ENCODE measurements at places on chromosomes 6 and 20.

GRCh38 chr20:64099880-64100565, 7.3 kb downstream of the NPBWR2 start:
- DNase-seq: no peak

GRCh38 chr6:52532457-52532856, 44.4 kb downstream of the TRAM2 start:
- no peak for DNase-seq

DNA sequence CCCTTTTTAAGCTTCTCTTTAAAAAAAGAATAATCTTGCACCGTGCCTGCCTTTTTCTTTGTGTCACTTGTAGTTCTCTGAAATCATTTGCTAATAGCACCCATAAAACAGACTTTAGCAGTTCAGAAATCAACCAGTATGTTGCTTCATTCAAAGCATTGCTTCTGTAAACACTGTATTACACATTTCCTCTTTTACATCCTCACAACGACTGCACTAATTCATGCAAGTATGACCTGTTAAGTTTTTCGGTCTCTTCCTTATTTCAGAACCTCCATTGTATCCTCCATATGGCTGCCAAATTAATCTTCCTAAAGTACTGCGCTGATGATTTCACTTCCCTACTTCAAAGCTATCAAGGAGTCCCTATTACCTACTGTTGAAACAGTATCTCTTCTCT, 142.9 kb upstream of the RNF217 start:
- DNase-seq: no peak

DNA sequence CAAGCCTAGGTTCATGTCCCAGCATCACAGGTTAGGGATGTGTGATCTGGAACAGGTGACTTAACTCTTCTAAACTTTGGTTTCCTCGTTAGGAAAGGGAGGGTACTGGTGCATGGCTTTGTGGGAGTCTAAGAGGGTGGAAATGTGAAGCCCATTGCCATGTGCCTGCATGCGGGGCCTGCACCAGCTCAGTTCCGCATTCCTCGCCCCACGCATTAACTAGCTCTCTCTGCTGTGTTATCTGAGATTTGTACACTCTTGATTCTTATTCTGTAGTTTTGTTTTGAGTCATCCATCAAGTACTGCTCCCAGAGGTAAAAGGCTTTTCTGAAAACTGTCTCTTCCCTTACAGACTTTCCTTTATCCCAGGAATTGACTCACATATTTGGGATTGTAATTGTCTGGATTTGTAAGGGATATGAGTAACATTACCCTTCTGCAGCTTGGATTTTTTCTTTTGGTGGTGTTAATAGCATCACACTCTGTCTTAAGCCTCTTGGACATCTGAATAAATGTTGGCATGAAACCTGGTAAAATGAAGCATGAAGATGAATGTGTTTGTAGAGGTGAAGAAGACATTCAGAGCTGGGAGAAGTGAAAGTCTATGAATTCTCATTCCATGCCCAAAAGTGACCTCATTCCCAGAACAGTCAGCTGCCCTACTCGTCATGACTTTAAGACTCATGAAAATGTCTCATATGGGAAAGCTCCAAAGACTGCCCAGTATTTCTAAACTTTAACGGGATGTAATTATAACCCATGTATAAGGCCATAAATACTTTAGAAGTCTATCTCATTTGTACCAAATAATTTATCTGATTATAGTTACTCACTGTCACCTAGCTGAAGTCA, 357.3 kb downstream of the FOXA2 start:
- no peak for DNase-seq

DNA sequence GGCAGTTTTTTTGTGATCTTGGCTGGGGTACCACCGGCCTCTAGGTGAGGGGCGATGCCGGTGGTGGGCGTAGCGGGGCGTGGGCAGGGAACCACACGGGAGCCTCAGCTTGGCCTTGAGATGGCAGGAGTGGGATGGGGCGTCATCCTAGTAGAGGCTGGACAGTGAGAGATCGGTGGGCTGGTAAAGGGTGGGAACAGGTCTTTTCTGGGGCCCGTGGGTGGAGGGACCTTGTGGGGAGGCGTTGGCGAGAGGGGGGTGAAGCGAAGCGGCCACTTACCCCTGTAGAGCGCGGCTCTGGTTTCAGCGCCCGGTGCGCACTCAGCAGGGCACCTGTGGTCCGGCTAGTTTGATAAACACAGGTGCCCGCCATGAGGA, 12.0 kb downstream of the ITPR3 start:
- DNase-seq: no peak

DNA sequence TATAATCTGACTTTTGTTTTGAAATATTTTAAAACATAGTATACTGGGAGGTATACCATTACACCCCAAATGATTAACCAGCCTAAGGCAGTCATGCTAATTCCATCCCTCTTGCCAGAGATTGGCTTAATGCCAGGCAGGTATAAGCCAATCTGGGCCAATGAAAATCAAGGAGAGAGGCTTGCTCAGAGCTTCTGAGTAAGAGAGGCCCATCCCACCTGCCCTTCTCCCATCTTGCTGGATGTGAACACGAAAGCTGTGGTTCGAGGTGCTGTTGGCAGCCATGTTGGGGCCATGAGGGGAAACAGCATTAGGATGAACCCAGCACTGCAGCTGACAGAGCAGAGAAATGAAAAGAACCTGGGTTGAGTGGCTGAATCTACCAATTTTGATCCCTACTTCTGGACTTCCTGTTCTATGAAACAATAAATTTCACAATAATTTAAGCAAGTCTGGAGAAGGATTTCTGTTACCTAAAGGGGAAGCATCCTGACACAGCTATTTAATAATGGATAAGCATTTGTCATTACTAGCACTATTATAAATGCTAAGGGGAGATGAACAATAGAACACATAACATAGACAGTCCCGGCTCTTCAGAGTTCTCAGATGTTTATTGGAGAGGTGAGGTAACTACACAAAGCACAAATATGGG, 152.3 kb downstream of the CDC5L start:
- no peak for DNase-seq

- no peak for DNase-seq
These were observed 484.8 kb downstream of the PREX1 start for GRCh38 chr20:48342822-48343513.

DNA sequence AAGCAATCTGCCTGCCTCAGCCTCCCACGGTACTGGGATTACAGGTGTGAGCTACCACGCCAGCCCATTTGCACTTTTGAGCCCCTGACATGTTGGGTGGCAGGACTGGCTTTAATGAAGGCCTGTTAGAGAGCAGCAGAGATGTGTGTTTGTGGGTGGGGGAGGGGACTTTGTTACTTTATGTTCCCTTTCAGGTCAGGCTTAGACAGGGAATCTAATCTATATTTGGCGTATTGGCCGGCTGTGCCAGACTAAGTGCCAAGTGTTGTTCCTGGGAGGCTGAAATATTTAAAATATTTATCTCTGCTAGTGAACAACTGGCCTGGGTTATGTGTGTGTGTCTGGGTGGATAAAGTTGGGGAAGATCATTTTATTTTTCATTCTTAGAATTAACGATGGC, 6.1 kb downstream of the GMPR start:
- no peak for DNase-seq

DNA sequence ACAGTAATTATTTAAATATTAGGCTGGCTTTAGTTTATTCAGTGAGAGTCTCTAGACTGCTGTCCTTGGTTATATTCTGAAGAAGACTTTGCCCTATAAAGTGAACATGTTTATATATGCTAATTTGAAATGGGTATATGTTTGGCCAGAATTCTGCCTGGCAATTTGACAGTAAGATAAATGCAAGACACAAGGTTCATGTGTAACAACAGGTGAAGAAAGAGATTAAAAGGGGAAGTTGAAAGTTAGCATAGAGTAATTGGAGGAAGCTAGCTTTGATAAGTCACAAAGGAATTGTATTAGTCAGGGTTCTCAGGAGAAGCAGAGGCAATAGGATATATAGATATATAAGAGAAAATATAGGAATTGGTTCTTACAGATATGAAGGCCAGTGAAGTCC, 191.4 kb downstream of the CENPW start:
- DNase-seq: no peak

DNA sequence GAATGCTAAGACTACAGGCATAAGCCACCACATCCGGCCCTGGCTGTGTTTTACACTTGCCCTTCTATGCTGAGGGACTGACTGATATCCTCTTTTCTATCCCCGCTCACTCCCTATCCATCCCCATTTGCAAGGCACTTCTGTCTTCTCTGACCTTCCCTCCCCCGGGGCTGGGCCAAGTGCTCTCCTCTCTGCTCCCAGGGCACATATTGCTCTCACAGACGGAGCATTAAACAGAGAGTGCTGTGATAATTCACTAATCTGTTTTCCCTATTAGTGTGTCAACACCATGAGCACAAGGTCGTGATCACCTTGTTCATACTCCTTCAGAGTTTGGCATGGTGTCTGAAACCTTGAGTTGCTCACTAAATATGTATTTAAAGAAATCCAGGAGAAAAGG, 9.0 kb upstream of the SLC2A12 start:
- DNase-seq: no peak

- no peak for DNase-seq
These were observed 19.4 kb upstream of the CCM2L start for GRCh38 chr20:31990641-31991338.

GRCh38 chr20:62751551-62752150, 43.0 kb downstream of the NTSR1 start:
- no peak for DNase-seq

DNA sequence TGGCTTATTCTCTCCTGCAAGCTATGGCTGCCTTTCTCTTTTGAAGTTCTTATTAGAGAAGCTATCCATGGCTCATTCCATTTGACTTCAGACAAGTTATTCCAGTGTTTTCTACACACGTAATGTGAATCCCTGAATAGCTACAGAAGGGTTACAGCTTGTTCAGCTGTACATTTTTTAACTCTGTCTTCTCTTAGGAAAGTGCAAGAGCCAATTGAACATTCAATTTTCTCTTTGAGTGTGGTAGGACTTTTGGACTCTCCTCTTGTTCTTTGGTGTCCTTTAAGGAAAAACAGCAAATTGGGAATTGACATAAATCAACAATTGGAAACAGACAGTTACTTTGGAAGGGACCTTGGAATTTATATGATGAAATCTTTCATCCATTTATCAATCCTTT, 125.8 kb downstream of the EPM2A start:
- DNase-seq: no peak

DNA sequence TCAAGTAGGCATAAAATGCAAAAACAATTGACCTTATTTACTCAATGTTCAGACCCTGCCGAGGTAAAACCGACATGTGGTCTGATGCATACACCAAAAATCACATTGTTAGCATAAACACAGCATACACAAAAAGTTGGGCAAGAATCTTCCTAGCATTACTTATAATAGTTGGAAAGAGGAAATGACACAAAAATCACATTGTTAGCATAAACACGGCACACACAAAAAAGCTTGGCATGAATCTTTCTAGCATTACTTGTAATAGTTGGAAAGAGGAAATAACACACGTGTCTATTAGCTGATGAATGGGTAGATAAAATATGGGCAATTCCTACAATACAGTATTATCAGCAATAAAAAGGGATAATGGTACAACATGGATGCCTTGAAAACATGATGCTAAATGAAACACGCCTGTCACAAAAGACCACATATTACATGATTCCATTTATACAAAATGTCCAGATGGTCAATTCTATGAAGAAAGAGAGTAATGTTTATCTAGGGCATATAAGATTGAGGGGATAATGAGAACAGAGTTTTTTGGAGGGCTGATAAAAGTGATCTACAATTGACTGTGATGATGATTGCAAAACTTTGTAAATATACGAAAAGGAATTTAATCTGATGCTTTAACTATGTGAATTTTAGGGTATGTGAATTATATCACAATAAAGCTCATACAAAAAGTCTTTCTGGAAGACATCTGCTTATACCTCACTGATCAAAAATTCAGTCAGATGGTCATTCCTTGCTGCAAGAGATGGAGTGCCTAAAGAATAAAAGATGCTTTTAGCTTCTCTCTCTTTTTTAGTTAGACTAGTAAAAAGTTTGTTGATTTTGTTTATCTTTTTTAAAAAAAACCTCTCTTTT, 1019.5 kb upstream of the CITED2 start:
- no peak for DNase-seq

DNA sequence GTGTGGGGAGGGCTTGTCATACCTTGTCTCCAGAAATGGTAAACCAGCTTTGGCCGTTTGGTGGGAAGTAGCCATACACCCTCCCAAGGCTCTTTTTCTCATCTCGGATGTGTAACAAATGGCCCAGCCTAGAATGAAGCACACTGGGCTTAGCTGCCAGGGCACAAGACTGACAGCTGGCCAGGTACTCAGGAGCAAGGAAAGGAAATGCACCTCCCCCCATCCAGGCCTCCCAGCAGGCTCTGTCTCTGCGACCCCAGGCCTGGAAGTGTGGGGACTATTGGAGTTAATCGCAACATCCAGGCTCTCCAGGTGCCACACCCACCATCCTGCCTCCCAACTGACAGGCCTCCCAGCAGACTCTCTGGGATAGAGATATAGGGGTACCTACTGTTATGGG, 43.0 kb downstream of the MRS2 start:
- no peak for DNase-seq

DNA sequence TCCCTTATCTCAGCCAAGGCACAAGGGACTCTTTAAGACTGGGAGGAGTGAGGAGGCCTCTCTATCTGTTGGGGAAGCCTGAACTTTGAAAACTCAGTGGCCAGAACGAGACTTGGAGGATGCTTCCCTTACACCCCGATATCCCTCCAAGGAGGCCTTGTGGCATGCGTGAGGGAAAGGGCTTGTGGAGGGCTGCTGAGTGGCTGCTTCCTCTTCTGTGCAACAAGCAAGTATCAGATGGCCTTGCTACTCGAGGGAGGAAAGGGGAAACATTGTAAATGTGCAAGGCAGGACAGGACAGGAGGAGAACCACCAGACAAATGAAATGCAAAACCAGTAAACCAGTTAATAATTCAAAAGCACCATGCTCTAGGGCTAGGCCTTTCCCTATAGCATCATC, 306.5 kb upstream of the MAP3K7 start:
- no peak for DNase-seq
